CD8-positive, alpha-beta memory T cell (primary cell): ENCODE measurements at places on chromosomes 7 and 10.

GRCh38 chr7:19442016-19442785 is 266.6 kb downstream of the POLR1F start:
- no peak for DNase-seq

DNA sequence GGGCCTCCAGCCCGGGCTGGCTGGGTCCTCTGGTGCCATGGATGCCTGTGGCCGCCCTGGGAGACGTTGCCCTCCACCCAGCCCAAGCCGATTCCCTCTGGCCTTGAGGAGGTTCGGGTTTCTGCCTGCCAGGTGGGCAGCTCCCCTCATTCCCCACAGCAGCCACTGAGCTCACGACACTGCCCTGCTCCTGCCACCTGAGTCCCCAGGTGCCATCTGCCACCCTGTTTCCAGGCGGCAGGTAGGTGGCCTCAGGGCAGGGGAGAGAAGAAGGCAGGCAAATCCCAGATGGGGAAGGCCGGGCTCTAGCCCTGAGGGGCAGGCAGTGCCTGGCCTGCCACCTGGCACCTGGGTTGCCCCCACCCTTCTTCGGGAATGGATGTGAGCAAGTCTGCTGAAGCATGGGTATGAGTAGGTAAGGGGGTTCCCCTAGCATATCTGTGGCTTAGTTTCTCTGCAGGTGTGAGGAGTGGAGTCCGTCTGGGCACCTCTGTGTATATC is 92.2 kb upstream of the PPIF start:
- no peak for DNase-seq

GRCh38 chr7:33862946-33863814 is 42.2 kb upstream of the BMPER start:
- DNase-seq = no peak

DNA sequence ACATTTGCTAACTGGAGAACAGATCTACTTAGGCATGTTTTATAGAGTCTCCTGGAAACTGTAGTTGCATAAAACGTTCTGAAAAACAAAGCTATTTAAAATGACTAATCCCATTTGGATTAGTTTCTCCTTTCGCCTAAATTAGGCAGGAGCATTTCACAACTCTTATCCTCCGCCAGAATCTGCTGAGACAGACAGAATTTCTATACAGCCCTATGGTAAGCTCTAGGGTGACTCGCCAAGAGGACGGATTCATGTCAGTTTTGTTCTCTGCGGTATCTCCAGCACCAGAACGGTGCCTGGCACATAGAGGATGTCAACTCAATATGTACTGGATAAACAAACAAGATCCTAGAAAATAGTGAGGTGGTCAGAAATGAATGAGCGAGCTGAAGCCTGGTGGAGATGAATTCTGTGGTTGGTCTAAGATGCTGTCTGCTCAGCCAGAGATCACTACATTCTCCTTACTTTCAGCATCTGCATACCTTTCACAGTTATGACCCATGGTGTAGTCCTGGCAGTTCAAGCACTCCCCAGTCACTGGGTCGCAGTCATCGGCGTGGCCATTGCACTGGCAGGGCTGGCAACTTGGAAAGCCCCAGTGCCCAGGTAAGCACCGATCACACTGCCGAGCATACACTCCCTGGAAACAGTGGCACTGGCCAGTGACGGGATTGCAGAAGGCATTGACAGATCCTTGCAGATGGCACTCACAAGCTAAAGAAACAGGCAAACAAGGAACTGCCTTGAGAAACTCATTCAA is 44.0 kb downstream of the LAMB1 start:
- no peak for DNase-seq

- DNase-seq = no peak
Observed at GRCh38 chr10:52212062-52212461, 102.0 kb upstream of the DKK1 start.
